ENCODE measurements at places on chromosomes 3 and 15. TPM values are rescaled to one million over a fixed set of nuclear protein-coding genes. Genes with fewer than 3 reads are reported as not detected.

The SCG5 gene
- total RNA-seq: 1.3 TPM

The NPAP1 gene
- not detected for total RNA-seq

The TGM5 gene
- total RNA-seq: 0.92 TPM

The HEG1 gene
- total RNA-seq: 13.1 TPM

The ALDH1A3 gene
- total RNA-seq: 494 TPM

The GPR15 gene
- not detected for total RNA-seq

The HDC gene
- total RNA-seq: not detected

The ZMAT3 gene
- total RNA-seq: 12.8 TPM

The CCNB2 gene
- 61.9 TPM for total RNA-seq

The ARPIN gene
- total RNA-seq: 14.1 TPM

The NAALADL2 gene
- 0.23 TPM for total RNA-seq

The TAGLN3 gene
- total RNA-seq: 6.4 TPM

The SNUPN gene
- 32.6 TPM for total RNA-seq

The KNL1 gene
- 20.0 TPM for total RNA-seq

The ANKUB1 gene
- total RNA-seq: 1.7 TPM

The HCLS1 gene
- 1.6 TPM for total RNA-seq

The NLGN1 gene
- 0.05 TPM for total RNA-seq

The MAPKAPK3 gene
- total RNA-seq: 76.5 TPM

The SPESP1 gene
- 4.7 TPM for total RNA-seq

The RBM15B gene
- total RNA-seq: 24.3 TPM

The GOLGA8G gene
- not detected for total RNA-seq

The OCA2 gene
- total RNA-seq: 0.88 TPM

The MME gene
- 12.8 TPM for total RNA-seq

The TUSC7 gene
- not detected for total RNA-seq

The CD276 gene
- total RNA-seq: 82.4 TPM

The GHSR gene
- not detected for total RNA-seq

The SNURF gene
- total RNA-seq: 1.8 TPM

The PLA2G4D gene
- not detected for total RNA-seq

The SEMA3G gene
- total RNA-seq: 0.21 TPM

The WNT7A gene
- 12.5 TPM for total RNA-seq

The SPATA12 gene
- total RNA-seq: not detected

The KCNMB3 gene
- 0.35 TPM for total RNA-seq

The MUSTN1 gene
- total RNA-seq: 0.79 TPM

The TMEM108 gene
- total RNA-seq: not detected

The XCR1 gene
- not detected for total RNA-seq

The ZNF385D gene
- total RNA-seq: not detected

The RTP3 gene
- not detected for total RNA-seq

The USP8 gene
- 29.0 TPM for total RNA-seq

The ROPN1B gene
- not detected for total RNA-seq

The FANCD2OS gene
- total RNA-seq: 2.3 TPM

The FBXO40 gene
- not detected for total RNA-seq

The MYO5C gene
- 21.0 TPM for total RNA-seq

The PCLAF gene
- 31.2 TPM for total RNA-seq

The TRAIP gene
- 8.5 TPM for total RNA-seq

The KLHL6 gene
- 0.07 TPM for total RNA-seq

The EPHA6 gene
- not detected for total RNA-seq

The HRG gene
- total RNA-seq: not detected

The MAP6D1 gene
- total RNA-seq: 4.2 TPM

The MYO5A gene
- total RNA-seq: 11.3 TPM

The CHRNA7 gene
- 0.28 TPM for total RNA-seq

The SEMA3F gene
- total RNA-seq: 183 TPM

The CLDN18 gene
- total RNA-seq: not detected

The GOLGA8T gene
- total RNA-seq: not detected

The GP9 gene
- total RNA-seq: not detected

The NSMCE3 gene
- total RNA-seq: 7.3 TPM

The BMF gene
- 0.78 TPM for total RNA-seq

The GABRB3 gene
- total RNA-seq: 0.51 TPM

The TMCO5A gene
- not detected for total RNA-seq

The TRIM42 gene
- not detected for total RNA-seq

The GUCA1C gene
- total RNA-seq: not detected
